ENCODE measurements at places on chromosomes 3 and 15.

DNA sequence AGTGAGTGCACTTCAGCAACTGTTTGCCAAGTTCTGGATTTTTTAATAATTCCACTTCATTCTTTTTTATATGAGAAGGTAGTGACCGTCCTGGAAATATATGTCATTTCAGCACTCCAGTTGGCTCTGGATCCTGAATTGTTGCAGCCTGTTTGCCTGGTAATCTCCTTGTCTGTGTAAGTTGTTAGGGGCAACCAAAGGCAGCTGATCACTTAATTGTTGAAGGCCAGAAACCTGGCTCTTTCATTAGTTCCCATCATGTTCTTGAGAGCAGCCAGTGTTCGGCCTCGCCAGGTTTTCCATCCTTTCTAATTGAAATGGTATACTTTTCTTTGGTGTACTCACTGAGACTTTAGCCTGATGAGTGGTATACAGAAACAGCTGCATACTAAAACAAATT is 168.6 kb downstream of the SOX2 start:
- no peaks in the 10 kb centered on the region for H3K27me3 ChIP-seq
- no peak overlapping the region for H3K4me3 ChIP-seq
- DNase-seq: no peak
- no peak overlapping the region for H3K27ac ChIP-seq
- no peaks in the 10 kb centered on the region for H3K4me1 ChIP-seq

- no peak overlapping the region for H3K4me3 ChIP-seq
- H3K27me3 ChIP-seq: no peaks in the 10 kb centered on the region
- DNase-seq: no peak
- no peak overlapping the region for H3K27ac ChIP-seq
- H3K4me1 ChIP-seq: no peaks in the 10 kb centered on the region
These were observed 120.5 kb downstream of the BBX start for GRCh38 chr3:107643038-107643883.

DNA sequence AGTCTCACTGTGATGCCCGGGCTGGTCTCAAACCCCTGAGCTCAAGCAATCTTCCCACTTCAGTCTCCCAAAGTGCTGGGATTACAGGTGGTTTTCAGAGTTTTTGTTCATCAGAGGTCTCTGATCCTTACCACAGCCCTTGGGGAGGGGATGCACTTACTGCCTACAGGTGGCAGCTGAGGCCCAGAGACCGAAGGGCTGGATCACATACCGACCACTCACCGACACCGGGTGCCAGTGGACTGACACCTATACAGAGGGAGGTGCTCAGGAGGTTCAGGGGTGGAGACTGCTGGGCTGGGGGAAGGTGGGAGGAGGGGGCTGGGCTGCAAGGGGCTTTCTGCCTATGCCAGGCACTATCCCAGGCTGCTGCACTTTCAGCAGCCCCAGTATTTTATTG is 19.5 kb downstream of the DUSP7 start:
- H3K36me3 ChIP-seq: no peaks in the 10 kb centered on the region
- no peaks in the 10 kb centered on the region for H3K4me1 ChIP-seq
- no peak overlapping the region for H3K4me3 ChIP-seq
- no peak for DNase-seq
- H3K27ac ChIP-seq: no peak overlapping the region

DNA sequence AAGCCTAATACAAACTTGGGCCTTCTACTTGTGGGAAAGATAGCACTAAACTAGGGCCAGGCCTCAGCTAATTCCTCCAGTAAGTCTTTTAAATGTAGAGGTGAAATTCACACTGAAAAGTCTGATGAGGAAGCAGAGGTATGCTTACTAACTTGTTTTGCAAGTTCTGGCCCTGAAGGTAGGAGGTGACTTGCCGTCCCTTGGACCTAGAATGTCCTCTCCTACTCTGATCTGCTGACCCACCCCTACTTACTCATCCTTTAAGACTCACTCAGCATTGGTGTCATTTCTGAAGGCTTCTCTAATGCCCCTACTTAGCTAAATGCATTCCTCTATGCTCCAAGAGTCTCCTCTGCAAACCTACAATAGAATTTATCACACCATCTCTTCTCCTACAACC is 19.4 kb downstream of the RIOX2 start:
- peaks cover 58% of the 10 kb centered on the region for H3K36me3 ChIP-seq
- H3K4me3 ChIP-seq: no peak overlapping the region
- no peaks in the 10 kb centered on the region for H3K4me1 ChIP-seq
- DNase-seq: no peak
- H3K27me3 ChIP-seq: no peaks in the 10 kb centered on the region
- no peak overlapping the region for H3K27ac ChIP-seq

DNA sequence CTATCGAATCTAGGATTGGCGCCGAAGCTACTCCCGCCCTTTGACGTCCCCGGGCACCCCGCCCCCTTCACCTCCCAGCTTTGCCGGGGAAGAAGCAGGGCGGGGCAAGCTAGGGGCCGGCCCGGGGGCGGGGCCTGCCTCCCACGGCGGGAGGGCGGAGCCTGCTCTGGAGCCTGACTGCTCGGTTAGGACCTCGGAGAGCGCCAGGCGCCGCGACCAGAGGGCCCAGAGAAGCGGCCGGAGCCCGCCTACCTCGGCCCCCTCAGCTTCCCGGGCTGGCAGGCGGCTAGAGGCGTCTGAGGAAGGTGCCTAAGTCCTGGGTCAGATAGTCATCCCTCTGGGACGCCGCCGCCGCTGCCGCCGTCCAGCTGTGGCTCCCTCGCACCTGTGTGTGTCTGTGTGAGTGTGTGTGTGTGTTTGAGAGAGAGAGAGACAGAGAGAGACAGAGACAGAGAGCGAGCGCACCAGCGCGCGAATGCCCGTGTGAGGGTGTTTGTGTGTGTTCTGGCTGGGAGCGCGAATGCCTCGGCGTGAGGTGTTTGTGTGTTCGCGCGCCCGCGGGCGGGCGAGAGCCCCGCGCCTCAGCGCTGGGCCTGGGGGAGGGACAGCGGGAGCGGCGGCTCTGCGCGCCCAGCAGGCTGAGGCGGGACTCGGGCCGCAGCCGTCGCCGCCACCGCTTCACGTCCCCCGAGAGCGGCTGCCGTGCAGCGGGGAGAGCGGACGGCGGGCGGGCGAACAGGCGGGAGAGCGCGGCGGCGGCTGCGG is at the start of gene STXBP5L:
STXBP5L (plus strand) TSS at position 176 of the 765 bp plus-strand sequence. CDS start 1,374 bp downstream, outside the sequence.
- no peak for DNase-seq
- H3K4me3 ChIP-seq: peak within 1 kb of the TSS; percentile 40
- H3K4me1 ChIP-seq: peaks cover 4% of the 10 kb centered on the region

DNA sequence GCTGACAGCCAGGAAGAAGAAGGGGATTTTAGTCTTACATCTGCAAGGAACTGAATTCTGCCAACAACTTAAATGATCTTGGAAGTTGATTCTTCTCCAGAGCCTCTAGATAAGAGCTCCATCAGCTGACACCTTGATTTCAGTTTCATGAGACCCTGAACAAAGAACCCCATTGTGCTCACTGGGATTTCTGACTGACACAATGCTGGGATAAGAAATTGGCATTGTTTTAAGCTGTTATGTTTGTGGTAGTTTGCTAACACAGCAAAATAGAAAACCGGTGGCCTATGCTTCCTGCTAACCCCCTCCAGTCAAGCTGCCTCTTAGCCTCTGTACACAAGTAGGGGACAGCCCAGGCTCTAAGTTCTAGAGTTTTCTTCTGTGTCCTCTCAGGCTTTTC is 36.2 kb downstream of the MASP1 start:
- H3K4me3 ChIP-seq: no peak overlapping the region
- no peak overlapping the region for H3K27ac ChIP-seq
- no peaks in the 10 kb centered on the region for H3K36me3 ChIP-seq
- H3K4me1 ChIP-seq: no peaks in the 10 kb centered on the region

Data from effector memory CD4-positive, alpha-beta T cell (primary cell).